Mononuclear cell (primary cell): ENCODE measurements at places on chromosomes 4 and X. TPM values are rescaled to one million over a fixed set of nuclear protein-coding genes. Genes with fewer than 3 reads are reported as not detected.

PCYT1B gene
- total RNA-seq: 3.7 TPM

CT83 gene
- not detected for total RNA-seq

SYN1 gene
- total RNA-seq: 0.21 TPM

NOX1 gene
- total RNA-seq: not detected

TMSB15A gene
- total RNA-seq: 0.63 TPM

SOX3 gene
- not detected for total RNA-seq

REPS2 gene
- total RNA-seq: 1.8 TPM

CLIC2 gene
- total RNA-seq: 2.6 TPM

ATP10D gene
- total RNA-seq: 2.7 TPM

HSFX3 gene
- not detected for total RNA-seq

ADH1A gene
- total RNA-seq: not detected

TBC1D8B gene
- 0.73 TPM for total RNA-seq

MAP3K15 gene
- total RNA-seq: 0.10 TPM

ZXDA gene
- 27.4 TPM for total RNA-seq

SLC10A4 gene
- not detected for total RNA-seq

ZCCHC18 gene
- total RNA-seq: 3.4 TPM

PNPLA4 gene
- total RNA-seq: 2.4 TPM

TLR3 gene
- 0.63 TPM for total RNA-seq

CAPN6 gene
- total RNA-seq: not detected

USP46 gene
- 6.9 TPM for total RNA-seq

PLAC1 gene
- not detected for total RNA-seq

PABPC1L2A gene
- total RNA-seq: not detected

BRS3 gene
- not detected for total RNA-seq

PNCK gene
- 0.52 TPM for total RNA-seq

CXCL3 gene
- 46.6 TPM for total RNA-seq

FAM9C gene
- total RNA-seq: not detected

HELT gene
- not detected for total RNA-seq

PF4V1 gene
- 17.6 TPM for total RNA-seq

TNIP3 gene
- 0.73 TPM for total RNA-seq

QDPR gene
- 6.2 TPM for total RNA-seq

CTAG1B gene
- total RNA-seq: not detected

NDUFB11 gene
- 34.4 TPM for total RNA-seq

HTRA3 gene
- total RNA-seq: not detected

ALB gene
- 0.31 TPM for total RNA-seq

MSL3 gene
- total RNA-seq: 83.0 TPM

SLITRK4 gene
- total RNA-seq: 1.5 TPM

FANCB gene
- total RNA-seq: 5.4 TPM

HGFAC gene
- not detected for total RNA-seq

RTL9 gene
- not detected for total RNA-seq

TSPAN6 gene
- total RNA-seq: 0.94 TPM

XPNPEP2 gene
- total RNA-seq: 0.31 TPM

TREX2 gene
- total RNA-seq: 1.2 TPM

NEXMIF gene
- 1.6 TPM for total RNA-seq

CDKN2AIP gene
- 53.4 TPM for total RNA-seq

RASL11B gene
- total RNA-seq: 0.31 TPM

PDK3 gene
- total RNA-seq: 21.0 TPM

TCP11X2 gene
- not detected for total RNA-seq

F8A2 gene
- total RNA-seq: not detected

MTMR8 gene
- 4.7 TPM for total RNA-seq

RBM41 gene
- total RNA-seq: 10.9 TPM

EDA2R gene
- 0.10 TPM for total RNA-seq

DMRTC1 gene
- not detected for total RNA-seq

SLC26A1 gene
- total RNA-seq: 0.10 TPM

ACSL1 gene
- total RNA-seq: 110 TPM

XAGE1B gene
- not detected for total RNA-seq

TKTL1 gene
- 4.1 TPM for total RNA-seq

SPANXN5 gene
- not detected for total RNA-seq

CLGN gene
- 0.42 TPM for total RNA-seq
